ENCODE measurements at places on chromosomes 3 and 15.

DNA sequence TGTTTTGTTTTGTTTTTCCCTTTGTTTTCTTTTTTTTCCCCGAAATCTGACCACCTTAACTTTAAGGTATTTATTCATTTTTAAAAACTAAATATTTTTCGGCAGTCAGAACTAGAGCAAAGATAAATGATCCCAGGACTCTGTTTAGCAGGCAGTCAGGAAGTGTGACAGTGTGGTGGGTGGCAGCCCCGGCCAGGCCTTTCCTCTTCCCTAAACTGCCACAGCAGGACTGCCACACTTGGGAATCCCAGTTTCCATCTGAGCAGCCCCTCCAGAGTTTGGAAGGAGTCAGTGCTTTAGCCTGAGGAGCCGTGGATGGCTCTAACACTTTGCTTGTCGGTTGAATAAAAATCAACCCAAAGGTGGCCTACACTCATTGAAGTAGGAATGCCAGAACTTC, 6.9 kb downstream of the CCRL2 start:
- no peak for DNase-seq

GRCh38 chr3:140018556-140018955, 83.6 kb downstream of the CLSTN2 start:
- no peak for DNase-seq

DNA sequence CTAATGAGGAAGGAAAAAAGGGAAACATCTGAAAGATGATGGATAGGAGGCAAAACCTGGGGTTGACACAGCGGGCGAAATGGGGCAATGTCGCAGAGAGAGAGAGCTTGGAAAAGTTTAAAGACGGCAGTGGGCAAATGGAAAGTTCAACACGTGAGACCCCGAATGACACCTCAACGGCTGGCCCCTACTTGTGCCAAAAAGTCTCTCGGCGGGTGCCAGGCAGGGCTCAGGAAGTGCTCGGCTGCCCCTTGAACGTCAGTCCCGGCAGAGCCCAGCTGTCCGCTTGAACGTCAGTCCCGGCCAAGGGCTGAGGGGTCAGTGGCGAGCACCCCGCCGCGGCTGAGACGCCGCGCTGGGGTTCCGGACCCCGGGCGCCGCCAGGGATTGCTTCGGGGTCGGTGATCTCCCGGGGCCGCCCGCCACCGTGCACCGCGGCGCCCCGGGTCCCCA, 658 bp downstream of the EOGT start:
- DNase-seq, result no peak

- DNase-seq, result no peak
Observed at GRCh38 chr15:98904544-98904943, 103.0 kb downstream of the PGPEP1L start.

DNA sequence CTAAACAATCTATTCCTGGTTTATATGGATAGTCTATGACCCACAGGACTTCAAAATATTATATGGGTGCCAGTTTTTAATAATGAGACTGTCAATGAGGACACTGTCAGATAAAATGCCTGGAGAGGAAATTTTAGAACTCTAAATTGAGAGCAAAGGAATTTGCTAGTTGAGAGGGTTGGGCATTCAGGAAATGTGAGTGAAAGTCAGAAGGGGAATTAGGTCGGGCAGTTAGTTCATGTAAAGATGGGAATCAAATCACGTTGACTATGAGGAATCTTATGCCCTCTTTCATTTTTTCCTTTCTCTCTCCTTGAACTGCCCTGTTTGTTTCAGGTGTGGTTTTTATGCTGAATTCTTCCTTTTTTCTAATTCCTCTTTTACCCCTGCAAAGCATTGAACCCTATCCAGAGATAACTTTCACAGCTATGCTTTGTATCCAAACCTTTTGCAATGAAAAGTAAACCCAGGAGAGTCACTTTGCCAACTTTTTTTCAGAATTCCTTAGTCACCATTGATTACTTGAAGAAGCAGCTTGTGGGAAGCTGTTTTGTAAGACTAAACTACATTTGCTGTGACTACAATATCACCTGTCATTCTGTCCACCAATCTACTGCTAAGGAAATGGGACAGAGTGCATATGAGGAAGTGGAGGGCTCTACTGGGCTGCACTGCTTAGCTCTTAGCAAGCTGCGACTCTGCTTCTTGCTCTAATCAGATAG, 27.8 kb downstream of the CHP1 start:
- DNase-seq, result no peak

Measured in activated CD8-positive, alpha-beta memory T cell treated with anti-CD3 and anti-CD28 coated beads for 4 hours (primary cell).